Cortex of kidney (tissue), 1 donor: ENCODE measurements at places on chromosomes 12 and 14.

DNA sequence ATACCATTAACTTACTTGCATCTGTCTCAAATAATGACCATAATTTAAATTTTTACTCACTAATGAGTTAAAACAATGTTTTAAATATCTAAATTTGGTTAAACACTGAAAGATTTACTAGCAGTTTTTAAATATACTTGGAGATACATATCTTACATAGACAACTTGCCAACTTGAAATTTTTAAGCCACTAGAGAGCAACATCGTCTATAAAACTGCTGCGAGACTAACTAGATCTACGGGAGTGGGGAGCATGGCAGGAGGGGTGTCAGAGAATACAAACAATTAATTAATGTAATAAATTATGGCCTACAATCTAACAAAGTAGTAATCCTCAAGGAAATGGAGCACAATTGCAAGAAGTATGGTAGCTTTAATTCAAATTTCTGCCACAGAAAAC, 120.4 kb downstream of the LRRIQ1 start:
- DNase-seq, result no peak

GRCh38 chr14:85695300-85695699, 165.4 kb downstream of the FLRT2 start:
- DNase-seq, result no peak

- DNase-seq, result no peak
Measured at GRCh38 chr14:103606963-103607668, 21.9 kb upstream of the KLC1 start.

- no peak for DNase-seq
Measured at GRCh38 chr12:109863847-109864712, 16.3 kb downstream of the GLTP start.

- no peak for DNase-seq
Measured at GRCh38 chr12:126607867-126608266, 1542.6 kb downstream of the AACS start.

- DNase-seq, result no peak
Measured at GRCh38 chr14:39015360-39015961, 87.6 kb downstream of the SEC23A start.

- DNase-seq, result no peak
Measured at GRCh38 chr12:58640314-58640713, 280.0 kb downstream of the LRIG3 start.

DNA sequence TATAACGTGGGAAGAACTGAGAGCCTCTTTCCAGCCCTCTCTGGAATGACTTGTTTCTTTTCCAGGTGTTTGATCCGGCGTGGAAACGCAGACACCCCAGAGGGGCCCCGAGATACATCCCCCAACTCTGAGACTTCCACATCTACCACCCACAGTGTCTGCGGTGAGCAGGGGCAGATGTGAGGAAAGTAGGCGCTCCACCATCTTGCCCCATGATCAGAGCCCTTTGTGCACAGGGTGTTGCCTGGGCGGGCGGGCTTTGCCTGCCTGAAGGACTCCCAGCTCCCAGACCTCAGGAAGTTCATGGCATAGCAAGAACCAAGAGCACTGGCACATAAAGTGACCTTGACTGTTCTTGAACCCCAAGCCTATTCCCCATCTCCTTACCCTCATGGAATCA, 2.8 kb downstream of the CARMIL3 start:
- no peak for DNase-seq

DNA sequence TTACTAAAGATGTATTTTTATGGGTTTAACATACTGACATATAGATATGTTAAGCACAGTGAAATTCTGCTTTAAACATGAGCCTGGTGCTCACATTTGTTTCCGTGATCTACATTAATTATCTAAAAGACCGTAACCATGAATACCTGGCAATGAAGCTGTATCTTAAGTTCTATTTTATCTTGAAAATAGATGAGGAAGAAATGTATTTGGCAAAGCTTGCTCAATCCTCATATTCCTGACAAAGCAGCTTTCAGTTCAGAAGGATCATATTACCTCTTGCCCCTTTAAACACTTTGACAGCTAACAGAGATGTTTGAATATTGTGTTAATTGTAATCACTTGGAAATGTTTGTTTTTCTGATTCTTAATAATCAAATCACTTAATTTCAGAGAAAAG, 9.8 kb downstream of the EPYC start:
- no peak for DNase-seq

GRCh38 chr14:63362389-63362819, 43.7 kb upstream of the GPHB5 start:
- DNase-seq, result no peak

- no peak for DNase-seq
Measured at GRCh38 chr12:2431810-2432209, 363.0 kb upstream of the FKBP4 start.

DNA sequence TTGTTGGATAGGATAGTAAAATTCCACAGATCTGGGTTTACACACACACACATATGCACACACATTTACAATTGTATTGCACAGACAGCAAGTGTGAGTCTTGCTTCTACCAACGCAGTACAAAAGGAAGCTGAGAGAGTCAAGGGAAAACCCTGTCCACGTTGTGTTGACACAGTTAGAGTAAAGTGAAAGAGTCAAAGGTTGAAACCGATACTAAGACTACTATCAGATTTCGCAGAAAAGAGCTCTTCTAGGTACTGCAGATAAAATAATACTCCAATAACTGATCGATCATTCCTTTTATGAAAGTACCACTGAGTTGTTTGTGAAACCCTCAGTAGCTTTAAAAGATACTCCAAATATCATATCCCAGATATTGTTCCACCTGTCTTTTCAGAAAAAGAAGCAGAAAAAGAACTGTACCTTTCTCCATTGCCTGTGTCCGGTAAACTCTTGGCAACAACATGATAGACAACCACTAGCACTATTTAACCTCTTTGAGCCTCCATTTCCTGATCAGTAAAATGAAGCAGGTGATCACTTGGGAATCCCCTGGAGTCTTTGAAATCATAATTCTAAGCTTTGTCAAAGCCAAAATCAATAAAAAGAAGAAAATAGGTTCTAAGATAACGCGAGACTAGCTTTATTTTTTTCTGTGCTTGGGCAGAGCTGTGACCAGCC, 224.6 kb upstream of the FOXN3 start:
- no peak for DNase-seq

GRCh38 chr12:4228122-4228580, 45.4 kb upstream of the CCND2 start:
- no peak for DNase-seq

DNA sequence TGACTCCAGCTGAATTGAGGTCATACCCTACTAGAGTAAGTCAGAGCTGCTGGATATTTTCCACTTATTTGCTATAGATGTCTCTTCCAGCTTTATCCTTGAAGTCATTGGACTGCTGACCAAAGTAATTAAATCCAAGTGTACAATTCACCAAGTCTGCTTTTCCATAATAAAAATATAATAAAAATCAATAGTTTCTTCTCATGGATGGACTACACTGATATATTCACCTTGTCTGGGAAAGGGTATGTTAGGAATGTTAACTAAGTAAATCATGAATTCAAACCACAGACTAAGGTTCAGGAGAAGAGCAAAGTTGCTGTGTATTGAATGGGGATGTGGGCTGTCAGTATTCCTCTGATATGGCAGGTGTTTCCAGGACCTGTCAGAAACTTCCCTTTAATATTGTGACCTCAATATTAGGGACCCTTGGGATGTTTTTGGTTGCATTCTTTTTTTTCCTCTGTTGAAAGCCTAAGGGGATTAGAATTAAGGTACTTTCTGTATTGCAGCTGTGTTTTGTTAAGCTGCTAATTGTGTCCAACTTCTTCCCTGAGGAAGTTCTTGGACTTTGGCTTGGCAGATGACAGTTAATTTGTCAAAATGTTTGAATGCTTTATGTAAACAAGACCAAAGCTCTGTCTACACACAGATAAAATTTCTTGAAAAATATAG, 284.0 kb downstream of the ATP23 start:
- no peak for DNase-seq

DNA sequence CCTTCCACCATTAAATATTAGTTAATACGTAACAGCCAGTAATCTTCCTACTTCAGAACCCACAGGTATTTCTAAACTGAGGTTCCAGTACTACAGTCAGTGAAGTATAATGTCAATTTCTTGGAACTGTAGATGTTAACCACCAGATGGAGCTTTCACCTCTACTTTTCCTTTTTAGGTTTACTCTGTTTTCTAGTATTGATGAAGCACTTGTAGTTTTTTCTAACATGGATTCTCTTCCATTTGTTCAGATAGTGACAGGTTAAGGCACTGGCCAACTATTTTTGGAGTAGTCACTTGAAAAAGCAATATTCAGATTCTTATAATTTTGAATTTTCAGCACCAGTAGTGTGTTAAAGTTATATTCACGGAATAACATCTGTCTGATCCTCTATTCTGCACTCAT, 4.6 kb upstream of the SEC23A start:
- no peak for DNase-seq

GRCh38 chr14:49623941-49624839, 3.6 kb downstream of the MGAT2 start:
- no peak for DNase-seq

GRCh38 chr12:50127546-50127945, 15.5 kb downstream of the COX14 start:
- no peak for DNase-seq

DNA sequence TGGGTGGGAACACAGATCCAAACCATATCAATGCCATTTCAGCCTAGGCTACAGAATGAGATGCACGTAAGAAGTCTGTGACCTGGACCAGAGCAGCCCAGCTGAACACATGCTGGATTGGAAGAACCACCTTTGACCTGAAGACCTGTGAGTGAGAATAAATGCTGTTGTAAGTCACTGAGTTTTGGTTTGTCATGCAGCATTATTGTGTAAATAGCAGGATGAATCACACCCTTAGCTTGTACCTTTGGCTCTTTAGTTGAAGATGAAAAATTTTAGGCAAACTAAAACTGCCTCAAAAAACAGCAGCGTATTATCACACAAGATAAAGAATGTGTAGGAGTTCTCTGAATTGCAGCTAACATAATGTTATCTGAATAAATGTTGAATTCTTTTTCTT, 199.4 kb upstream of the LRIG3 start:
- DNase-seq, result no peak

DNA sequence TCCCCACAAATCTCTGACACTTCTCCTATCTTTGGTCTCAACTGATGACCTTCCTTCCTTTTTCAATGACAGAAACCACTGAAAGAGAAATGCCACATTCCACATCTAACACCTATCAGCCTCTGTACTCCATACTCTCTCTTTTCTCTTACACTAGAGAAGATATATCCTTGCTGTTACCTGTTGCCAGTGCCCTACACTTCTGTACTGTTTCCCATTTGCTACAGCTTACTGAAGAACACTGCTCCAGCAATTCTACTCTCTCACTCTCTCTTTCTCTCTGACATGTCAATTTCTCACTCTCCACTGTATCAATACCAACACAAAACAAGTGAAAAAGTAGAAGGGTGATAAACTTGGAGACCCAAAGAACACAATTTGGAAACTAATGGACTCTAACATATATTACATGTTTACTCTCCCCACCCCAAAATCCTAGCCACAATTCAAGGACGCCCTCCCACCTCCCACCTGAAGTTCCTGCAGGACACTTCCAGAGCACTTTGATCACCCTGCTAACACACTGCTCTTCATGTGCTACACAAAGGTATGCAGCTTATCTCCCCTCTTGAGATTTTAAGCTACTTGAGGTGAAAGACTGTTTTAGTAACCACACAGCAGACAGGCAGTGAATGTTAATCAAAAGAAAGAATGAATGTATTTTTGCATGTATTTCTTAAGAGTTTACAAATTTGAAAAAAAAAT, 95.0 kb downstream of the MED13L start:
- no peak for DNase-seq

DNA sequence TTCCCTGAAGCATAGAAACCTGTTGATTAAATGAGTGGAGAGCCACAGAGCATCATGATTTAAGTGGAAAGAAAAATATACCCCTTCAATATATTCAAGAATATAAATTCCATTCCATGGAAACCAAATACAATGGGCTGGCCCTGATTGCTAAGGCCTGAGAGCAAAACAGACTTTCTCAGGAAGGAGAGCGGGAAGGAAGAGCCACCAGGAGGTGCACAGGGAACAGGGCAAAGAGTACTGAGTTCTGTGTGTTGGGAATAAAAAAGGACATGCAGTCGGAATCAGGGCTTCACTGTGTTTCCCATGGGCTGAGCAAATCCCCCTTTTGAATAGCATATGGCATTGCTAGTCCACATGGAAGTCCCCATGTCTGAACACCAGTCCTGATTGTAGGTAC, 69.7 kb upstream of the PLEKHG3 start:
- DNase-seq, result no peak

- no peak for DNase-seq
Measured at GRCh38 chr14:60278350-60278749, 29.3 kb downstream of the PPM1A start.

GRCh38 chr14:106201376-106201775, 675.0 kb downstream of the TMEM121 start:
- no peak for DNase-seq

DNA sequence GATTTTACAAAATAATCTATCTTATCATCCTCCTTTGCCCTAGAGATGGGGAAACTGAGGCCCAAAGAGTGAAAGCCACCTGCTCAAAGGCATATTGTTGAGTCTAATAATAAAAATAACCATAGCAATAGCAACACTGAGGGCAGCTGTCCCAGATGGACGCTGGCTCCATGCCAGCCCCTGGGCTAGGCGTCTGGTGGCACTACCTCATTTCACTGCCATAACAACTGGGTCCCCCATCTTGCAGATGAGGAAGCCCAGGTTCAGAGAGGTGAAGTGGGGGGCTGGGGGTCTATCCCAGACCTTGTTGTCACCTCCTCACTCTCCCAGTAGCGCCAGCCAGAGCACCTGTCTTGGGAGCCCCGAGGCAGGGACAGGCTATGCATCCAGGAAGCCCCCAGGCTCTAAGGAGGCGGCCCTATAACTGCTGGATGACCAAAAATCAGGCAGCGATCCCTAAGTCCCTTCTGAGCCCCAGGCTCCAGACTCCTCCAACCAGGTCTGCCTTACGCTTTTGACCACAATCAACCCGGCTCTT, 12.8 kb downstream of the BDKRB2 start:
- no peak for DNase-seq

DNA sequence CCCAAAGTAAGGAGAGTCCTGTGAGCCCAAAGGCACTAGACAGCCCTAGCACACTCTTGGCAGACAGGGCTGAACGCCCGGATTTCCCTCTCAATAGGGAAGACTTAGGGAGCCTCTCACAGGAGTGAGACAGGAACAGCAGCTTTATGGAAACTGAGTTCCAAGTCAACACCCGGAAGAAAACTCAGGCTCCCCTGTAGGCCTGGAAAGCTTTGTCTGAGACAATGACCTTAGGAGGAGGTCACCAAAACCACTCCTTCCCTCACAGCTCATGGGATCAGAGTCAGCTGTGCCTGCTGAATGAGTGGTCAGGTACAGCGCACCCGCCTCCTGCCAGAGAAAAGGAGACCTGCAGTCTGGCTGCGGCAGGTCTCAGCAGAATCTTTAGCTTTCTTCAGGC, 229.5 kb downstream of the CACNA1C start:
- DNase-seq, result no peak

GRCh38 chr14:33561488-33562175, 389.2 kb downstream of the EGLN3 start:
- DNase-seq, result no peak
